Activated naive CD4-positive, alpha-beta T cell treated with anti-CD3 and anti-CD28 coated beads, Interleukin-2, amount 50 U/mL, for 16 hours (primary cell): ENCODE measurements at places on chromosomes 6 and 20.

DNA sequence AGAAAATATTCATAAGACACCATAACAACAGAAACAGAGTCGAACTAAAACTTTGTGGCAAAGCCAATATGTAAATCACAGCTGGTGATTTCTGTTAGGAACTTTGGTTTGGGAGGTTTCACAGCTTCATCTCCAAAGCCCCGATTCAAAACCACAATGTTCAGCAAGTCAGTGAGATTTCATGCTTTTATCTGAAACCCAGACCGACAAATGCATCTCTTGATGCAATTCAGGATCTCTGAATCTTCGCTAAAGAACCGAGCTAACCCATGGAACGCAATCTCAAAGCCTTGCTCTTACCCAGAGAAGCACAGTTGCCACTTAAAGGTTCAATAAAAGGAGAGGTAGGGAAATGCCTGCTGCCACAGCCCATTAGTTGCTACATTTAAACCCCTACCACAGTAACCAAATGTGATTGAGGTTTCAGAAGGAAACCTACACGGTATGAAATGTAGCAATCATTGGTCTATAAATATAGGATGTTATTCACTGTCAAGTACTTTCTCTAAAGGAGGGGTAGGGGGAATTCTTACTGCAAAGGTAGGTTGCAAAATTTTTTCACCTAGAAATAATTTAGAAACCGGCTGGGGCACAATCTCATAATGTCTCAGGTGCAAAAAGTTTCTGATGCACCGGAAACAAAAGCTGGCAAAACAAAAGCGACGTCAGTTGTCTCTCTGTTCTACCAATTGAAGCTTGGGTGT, 381.0 kb upstream of the ARID1B start:
- no peak for DNase-seq

GRCh38 chr6:158895661-158896060, 76.5 kb upstream of the EZR start:
- no peak for DNase-seq

DNA sequence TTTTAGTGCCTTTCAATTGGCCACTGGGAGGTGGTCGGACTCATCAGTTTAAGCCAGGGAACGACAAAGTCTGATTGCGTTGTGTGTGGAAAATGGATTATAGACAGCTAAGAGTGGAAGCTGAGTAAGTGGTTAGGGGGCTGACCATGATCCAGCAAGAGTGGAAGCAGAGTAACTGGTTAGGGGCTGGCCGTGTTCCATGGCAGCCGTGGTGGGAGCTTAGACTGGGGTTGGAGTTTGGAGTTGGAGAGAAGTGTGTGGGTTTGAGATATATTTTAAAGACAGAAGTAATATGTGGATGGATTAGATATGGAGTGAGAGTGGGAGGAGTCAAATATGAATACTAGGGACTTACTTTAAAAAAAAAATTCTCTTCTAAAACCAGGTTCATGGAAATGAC, 41.7 kb downstream of the LRRN4 start:
- no peak for DNase-seq

DNA sequence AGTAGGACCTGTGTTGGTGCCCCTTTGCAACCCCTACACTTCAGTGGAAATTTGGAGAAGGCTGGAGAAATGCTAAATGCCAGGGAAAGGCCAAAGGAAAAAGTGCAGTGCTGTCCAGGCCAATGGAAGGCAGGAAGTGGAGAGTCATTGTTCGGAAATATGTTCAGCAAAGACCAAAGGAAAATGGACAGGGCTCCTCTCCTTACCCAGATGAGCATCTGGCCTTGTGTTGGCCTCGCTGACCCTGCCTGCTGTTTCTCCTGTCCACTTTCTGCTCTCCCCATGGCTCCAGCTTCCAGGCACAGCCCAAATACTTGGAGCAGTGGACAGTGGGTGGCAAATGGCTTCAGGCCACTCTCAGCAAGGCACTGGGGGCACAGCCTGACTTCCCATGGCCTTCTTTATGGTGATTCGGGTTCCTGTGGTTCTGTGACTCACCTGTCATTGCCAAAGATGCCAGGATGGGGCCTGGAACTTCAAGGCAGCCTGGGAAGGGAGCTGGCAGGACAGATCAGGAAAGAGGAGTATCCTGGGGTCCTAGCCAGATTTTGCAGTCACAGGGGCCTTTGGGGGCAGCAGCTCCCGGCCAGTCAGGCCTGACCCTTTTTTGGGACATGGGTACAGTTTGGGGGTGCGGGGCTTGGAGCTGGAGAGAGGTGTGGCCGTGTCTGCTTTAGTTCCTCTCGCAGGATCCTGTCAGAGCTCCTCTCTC, 190.9 kb upstream of the SLC24A3 start:
- no peak for DNase-seq
